Testis (tissue), 5 donors: ENCODE measurements at places on chromosomes 6 and 20. TPM values are rescaled to one million over a fixed set of nuclear protein-coding genes. Genes with fewer than 3 reads are reported as not detected.

SYS1 gene
- 33.1 TPM for total RNA-seq

CEP162 gene
- total RNA-seq, result 36.0 TPM

NMBR gene
- total RNA-seq, result 2.2 TPM

SLC22A3 gene
- total RNA-seq, result 5.7 TPM

COL19A1 gene
- total RNA-seq, result 2.5 TPM

LGSN gene
- total RNA-seq, result 1.8 TPM

CLDN20 gene
- not detected for total RNA-seq

EEF1E1 gene
- 62.4 TPM for total RNA-seq

BACH2 gene
- total RNA-seq, result 6.5 TPM

HLA-DOB gene
- total RNA-seq, result 1.3 TPM

DNA sequence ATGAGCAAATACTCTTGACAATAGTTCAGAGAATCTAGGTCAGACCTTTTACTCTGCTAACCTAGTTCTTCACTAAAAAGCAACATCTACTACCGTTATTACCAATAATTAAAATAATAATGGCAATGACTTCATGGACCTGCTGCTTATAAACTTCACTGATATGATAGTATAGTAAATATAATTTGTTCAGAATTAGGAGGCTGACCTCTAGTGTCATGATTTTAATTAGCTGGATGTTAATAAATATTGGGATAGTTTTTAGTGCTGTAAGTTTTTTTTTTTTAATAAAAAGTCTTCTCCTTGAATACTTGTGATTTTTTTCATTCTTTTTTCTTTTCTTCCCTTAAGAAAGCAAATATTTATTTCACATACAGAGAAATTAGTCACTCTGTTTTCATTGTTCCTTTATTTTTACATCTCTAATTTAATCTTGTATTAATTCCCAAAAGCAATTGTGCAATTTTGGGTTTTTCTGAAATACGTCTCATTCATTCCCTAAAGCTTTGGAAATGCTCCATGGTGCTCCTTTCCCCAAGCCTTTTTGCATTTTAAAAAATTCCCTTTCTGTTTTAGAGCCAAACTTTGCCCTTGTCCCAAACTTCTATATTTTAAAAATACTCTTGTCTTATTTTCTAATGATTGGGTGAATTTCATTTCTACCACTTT, 46.6 kb upstream of the UST start:
- no peak for DNase-seq

- no peak for DNase-seq
These were observed 3.5 kb upstream of the SYNJ2 start for GRCh38 chr6:157978021-157978783.

DNA sequence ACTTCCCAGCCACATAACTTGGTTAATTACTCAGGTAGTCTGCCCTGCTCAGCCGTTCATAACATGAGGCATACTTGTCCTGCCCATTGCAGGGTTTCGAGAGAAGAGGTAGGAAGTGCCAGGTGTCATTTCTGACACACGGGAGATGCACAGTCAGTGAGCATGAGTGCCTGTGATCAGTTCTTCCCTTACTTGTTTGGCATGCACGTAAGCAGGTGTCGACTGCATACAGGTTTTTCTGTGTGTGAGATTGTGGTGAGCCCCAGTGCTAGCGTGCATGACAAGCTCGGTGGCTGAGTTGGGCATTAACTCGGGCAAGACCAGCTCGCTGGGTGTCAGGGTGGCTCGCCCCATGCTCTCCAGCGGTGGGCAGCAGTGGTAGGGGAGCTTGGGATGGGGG, 51.2 kb upstream of the SLC22A1 start:
- no peak for DNase-seq

- no peak for DNase-seq
These were observed 65.0 kb upstream of the SUPT3H start for GRCh38 chr6:45442716-45443115.

DNA sequence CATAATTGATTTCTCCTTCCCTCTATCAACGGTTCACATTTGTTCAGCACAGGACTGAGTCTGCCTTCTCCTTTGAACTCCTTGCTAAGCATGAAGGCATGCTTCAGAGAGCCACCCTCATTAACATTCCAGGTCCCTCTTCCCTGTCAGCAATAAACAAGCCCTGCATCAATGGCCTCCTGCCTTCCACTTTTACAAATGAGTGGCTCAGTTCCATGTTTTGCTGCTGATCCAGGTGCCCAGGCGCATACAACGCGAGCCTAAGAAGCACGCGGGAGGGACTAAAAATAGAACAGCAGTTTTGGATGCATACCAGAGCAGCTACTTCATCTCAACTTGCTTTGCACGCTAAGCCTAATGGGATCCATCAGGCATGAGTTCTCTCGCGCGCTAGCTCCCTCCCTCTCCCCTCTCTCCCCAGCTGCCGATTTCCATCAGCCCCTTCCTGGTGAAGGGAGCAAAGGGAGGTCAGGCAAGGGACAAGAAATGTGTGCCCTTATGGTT, 53.4 kb downstream of the TRAF3IP2 start:
- peak; percentile 89 for DNase-seq

DNA sequence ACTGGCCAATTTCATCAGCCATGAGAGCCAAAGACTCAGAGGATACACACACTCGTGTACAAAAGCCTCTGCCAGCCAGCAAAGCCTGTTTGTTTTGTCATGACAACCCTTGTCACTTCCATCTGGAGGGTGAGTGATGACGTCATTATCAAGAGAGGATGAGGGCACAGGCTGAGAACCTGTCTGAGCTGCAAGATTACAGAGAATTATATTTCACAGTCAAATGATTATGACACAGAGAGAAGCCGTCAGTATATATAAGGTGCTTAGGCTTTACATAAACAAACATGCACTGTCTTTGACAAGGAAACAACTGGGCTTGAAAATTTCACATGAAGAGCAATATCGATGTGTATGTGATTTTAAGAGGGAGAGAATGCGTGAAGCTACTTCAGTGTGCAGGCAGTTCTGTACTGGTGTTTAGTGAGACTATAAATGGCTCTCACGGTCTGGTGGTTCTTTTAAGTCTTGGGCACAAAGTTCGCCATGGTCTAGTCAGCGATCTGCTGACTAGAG, 36.5 kb upstream of the BCLAF1 start:
- no peak for DNase-seq

DNA sequence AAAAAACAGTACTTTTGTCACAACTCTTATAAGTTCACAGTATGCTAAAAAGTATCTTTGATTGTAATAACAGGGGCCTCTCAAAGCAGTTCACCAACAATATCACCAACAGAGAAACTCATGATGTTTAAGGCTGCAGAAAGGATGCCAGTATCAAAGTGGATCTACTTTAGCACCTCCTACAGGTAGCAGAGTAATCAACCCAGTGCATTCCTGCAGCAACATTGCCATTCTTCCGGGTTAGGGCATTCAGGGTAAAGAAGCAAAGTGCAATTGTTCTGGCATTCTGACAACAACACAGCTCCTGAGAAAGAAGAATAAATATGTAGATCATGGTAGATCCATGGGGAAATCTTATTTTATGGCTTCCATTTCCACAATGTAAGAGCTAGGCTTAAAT, 7.6 kb upstream of the SLC17A4 start:
- no peak for DNase-seq

GRCh38 chr6:67594366-67594765, 1040.7 kb upstream of the ADGRB3 start:
- DNase-seq, result no peak

- no peak for DNase-seq
These were observed 53.9 kb downstream of the FAM50B start for GRCh38 chr6:3902871-3903648.

GRCh38 chr6:45072673-45073072, 255.5 kb upstream of the RUNX2 start:
- no peak for DNase-seq

- no peak for DNase-seq
These were observed 23.1 kb downstream of the OR2B6 start for GRCh38 chr6:27980111-27980510.

DNA sequence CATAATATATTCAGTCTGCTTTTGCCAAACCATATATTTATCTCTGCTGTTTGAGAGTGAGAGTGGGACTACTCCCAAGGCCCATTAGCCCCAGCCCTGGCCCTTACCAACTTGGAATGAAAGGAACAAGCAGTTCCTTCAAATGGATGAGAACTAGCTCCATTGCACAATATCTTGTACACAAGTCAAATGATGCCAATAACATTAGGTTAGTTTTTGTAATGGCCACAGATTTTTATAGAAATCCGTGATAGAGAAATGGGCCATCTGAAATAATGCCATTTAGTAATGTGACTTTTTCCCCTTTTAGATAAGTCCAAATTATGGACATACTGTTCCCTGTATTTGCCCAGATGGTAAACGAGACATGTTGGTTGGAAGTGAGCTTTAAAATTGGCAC, 117.0 kb downstream of the MAP3K7 start:
- peak; percentile 33 for DNase-seq

GRCh38 chr6:82129797-82130196, 117.7 kb downstream of the IBTK start:
- no peak for DNase-seq

- DNase-seq, result no peak
These were observed 41.3 kb downstream of the REV3L start for GRCh38 chr6:111441678-111442243.

DNA sequence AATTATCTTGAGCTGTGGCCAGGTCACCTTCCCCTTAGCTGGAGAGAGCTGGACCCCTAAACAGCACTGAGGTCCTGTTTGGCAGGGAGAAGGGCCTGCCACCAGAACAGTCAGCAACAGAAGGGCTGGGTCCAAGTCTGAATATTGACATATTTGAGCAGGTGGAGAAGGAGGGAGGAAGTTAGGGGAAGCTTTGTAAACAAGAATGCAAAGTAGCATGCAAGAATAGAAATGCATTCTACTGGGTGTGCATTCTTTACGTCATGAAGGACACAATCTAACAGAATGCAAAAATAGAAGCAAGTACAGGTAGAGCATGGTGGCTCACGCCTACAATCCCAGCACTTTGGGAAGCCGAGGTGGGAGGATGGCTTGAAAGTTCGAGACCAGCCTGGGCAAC, 100.5 kb downstream of the QRSL1 start:
- DNase-seq, result no peak

GRCh38 chr6:139409026-139409425, 34.6 kb upstream of the CITED2 start:
- DNase-seq, result no peak

- peak; percentile 94 for DNase-seq
These were observed 109.2 kb upstream of the ASF1A start for GRCh38 chr6:118784641-118785164.

- DNase-seq, result no peak
These were observed 26.8 kb upstream of the CRIP3 start for GRCh38 chr6:43335469-43335868.

DNA sequence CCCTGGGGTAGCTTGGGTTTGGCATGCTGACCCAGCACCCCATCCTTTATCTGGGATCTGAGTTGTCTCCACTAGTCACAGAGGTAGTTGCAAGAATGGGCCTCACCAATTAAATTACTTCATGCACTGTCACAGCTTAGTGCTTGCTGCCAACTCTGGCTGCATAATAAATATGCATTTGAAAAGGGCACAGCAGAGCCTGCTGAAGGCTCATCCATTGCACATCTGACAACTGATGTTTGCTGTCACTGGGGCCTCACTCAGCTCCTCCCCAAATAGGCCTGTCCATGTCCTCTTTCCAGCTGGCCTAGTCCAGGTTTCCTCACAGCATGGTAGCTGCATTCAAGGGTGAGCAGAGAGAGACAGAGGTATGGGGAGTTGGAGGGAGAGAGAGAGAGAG, 13.3 kb upstream of the NXT1 start:
- no peak for DNase-seq

DNA sequence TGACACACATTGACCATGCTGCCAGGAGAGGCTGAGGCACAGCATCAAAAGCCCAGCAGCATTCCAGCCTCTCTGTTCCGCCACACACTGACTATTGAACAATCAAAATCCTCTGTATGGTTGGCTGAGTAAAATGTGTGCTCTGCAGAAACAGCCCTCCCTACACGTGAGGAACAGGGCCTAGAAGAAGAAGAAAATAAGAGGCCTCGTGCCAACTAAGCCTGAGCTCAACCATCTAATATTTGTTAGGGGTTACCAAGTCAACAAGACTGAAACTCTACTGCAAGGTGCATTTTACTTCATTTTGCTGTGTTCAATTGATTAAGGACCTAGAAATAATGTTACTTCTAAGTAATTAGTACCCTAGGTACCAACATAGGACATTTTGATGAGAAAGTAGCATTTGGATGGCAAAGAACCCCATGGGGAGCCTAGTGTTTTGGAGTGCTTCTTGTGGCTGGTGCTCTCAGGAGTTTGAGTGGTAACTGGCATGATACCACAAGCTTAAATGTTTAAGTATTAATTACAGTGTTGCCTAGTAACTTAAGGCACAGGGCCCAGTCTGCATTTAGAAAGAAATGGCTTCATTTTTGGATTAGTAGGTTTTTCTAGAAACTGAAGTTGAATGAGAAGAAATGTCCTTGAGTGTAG, 146.6 kb upstream of the PLN start:
- DNase-seq, result no peak

DNA sequence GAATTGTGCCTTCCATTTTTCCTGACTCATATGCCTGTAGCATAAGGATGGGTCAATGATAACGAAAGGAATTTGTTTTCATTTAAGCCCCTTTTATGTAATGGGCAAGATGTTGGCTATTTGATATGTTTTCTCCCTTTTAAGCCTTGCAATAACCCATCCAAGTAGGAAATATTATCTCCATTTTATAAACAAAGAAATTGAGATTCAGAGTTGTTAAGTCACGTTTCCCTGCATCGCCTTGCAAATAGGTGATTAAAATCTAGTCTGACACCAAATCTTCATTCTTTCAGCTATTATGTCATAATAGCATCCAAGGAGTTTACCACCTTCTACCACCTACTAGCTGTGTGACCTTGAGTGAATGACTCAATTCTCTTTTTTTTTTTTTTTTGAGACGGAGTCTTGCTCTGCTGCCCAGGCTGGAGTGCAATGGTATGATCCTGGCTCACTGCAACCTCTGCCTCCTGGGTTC, 7.0 kb downstream of the HNF4A start:
- DNase-seq, result no peak
